Progenitor cell of endocrine pancreas (in vitro differentiated cells): ENCODE measurements at places on chromosomes 2 and 18.

DNA sequence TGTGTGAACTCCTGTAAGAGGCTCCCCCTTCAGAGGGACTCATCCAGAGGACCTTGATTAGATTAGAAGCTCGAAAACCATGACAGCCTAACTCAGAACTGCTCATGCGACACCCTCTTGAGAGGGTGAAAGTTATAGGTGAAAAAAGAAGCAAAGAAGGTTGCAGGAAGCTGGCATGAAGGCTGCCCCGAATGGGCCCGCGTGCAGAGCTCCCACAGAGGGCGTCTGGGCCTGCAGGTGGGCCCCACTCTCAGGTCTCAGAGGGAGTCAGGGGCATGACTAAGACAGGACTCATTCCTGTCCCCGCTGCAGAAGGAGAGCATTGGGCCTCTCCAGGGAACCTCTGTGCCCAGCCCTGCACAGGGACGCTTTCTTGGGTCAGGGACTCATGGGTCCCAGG lies 235.4 kb downstream of the EIPR1 start:
- no peak for DNase-seq

DNA sequence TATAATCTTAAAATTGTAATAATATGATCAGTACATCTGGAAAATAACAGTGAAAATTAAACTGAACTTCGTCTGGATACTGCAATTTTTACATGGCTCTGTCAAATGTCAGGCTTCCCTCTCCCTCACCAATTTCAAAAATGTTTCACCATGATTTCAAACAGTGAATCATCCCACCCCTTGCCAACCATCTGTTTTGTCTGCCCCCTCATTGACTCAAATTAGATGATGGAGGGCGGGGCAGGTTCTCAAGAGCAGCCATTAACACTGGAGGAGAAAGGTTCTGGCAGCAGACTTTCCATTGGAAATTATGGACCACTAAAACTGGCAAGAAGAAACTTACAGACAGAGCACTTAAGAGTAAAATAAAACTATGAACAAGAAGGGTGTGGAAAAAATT lies 1195.7 kb upstream of the ZEB2 start:
- no peak for DNase-seq

DNA sequence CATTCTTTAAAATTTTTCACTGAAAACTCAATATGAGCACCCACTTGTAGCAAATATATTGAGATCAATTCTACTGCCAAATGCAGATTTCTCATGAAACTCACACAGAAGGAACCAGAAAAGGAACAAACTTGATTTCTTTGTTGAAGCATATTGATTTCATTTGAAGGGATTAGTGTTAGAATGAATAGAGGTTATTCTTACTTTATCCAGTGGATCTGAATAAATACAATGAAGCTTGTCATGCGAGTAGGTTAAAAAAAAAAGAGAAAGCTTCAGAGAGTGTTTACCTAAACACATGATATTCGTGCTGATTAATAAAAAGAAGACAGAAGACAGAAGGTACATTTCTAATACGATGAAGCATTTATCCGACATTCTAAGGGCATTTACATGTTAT lies 226.7 kb upstream of the ZSWIM2 start:
- DNase-seq: no peak

DNA sequence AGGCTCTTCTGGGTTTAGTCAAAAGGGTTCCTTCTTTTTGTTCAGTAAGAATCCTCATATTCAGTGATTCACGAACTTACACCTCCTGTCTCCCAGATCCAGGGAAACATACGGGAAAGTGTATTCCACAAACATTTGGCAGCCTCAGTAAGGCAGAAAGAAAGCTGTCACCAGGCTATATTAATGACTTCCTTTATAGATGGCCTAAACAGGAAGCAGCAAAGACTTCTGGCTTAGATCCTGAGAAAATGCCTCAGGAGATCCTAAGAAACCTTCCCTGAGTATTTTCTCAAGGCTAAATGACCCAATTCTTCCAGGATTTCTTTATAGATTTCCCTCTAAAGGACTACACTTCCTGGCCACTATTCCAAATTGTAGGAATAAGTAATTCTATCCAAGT lies 1995.5 kb upstream of the CELF4 start:
- DNase-seq: no peak

GRCh38 chr2:30149976-30150375 lies 3.2 kb downstream of the YPEL5 start:
- no peak for DNase-seq

- peak; percentile 34 for DNase-seq
These were observed 61.4 kb downstream of the TGOLN2 start for GRCh38 chr2:85266146-85267041.

GRCh38 chr2:1950474-1950873 lies 206.2 kb upstream of the PXDN start:
- no peak for DNase-seq

GRCh38 chr2:56483081-56483480 lies 299.3 kb downstream of the CCDC85A start:
- DNase-seq: no peak

GRCh38 chr2:96801005-96801785 lies 14.9 kb upstream of the CNNM3 start:
- peak; percentile 55 for DNase-seq

GRCh38 chr2:37671816-37672103 lies 318 bp upstream of the CDC42EP3 start:
- DNase-seq: no peak

DNA sequence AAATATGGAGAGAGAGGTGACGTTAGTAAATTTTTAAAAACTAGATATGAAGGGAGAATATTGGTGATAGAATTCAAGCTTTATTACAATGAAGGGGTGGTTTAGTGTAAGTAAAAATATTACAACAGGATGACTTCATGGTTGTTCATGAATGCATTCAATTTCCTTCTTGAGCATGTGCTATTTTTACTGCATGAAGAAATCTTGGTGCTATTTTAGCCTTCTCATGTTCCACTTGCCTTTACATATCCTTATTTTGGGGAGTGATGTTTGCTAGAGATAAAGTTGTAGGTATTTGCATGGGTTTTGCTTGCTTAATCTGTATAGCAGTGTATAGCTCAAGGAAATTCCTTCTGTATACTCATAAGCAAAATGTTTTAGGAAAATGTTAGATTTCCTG lies 195.0 kb upstream of the MMADHC start:
- no peak for DNase-seq

DNA sequence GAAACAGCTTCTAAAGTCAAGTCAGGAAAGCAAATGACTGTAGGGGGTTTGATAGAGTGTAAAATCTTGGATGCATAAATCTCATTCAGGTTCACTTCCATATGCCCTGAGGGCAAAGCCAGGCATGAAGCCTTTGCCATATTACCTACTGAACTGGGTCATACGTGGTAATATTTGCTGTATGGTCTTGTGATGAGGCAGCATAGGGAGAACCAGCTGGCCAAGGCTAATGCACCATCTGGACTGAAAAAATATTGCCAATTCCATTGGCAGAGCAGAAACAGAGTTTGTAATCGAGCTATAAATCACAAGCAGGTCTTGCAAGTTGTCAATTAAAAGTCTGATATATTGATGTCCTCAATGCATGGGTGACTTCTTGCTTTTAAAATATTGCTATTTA lies 243.8 kb downstream of the ERBB4 start:
- DNase-seq: no peak

GRCh38 chr2:149056541-149057255 lies 18.2 kb downstream of the LYPD6B start:
- DNase-seq: no peak

GRCh38 chr18:62407660-62408059 lies 82.5 kb downstream of the TNFRSF11A start:
- no peak for DNase-seq

DNA sequence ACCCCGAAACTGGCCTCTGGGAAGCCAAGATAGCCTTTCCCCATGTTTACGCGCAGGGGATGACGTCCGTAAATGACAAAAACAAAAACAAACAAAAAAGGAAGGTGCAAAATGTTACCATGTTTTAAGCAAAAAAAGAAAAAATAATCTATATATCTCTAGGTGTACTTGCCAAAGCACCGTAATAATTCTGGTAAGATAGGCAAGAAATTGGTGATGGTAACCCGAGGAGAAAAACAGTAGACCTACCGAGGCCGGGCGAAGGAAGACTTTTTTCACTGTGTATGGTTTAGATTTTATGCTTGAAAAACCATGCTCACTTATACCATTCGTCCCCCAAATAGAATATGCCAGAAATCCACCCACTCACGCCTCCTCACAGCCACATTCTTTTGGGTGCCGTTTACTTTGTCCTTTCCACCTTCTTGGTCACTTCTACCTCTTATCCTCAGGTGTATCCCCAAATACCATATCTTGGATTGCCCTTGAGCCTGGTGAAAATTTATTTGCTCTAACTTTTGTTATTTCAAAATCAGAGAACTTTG lies 8.0 kb downstream of the GATA6 start:
- no peak for DNase-seq

GRCh38 chr2:85888020-85888683 lies 638 bp downstream of the ST3GAL5 start:
- peak; percentile 11 for DNase-seq

- peak; percentile 50 for DNase-seq
These were observed 754.9 kb downstream of the RNF144A start for GRCh38 chr2:7672027-7672684.

- no peak for DNase-seq
These were observed 74.2 kb downstream of the NCAPH start for GRCh38 chr2:96409820-96410164.

GRCh38 chr2:169080250-169081069 lies 11.1 kb downstream of the DHRS9 start:
- DNase-seq: no peak

DNA sequence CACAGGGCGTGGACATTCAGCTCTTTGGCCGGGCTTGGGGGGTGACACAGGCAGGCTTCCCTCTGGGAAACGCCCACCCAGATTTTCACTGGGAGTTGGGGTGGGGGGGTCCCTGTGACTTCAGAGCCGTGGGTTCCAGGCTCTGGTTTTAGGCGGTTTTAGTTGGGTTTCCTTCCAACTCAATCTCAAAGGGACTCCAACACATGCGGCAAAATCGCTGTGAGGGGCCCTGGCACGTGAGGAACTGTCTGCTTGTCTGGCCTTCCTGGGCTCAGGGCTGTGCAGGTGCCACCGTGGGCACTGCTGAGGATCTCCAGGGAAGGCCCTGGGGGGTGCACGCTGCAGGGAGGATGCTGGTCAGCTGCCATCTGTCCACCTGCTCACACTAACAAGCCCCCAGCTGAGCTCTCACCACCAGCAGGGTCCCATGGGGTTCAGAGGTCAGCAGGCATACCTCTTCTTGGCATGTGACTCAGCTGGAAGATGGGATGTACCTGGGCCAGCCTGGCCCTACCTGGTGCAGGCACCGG lies 11.7 kb downstream of the HS6ST1 start:
- no peak for DNase-seq

- DNase-seq: no peak
These were observed 43.2 kb upstream of the LOXHD1 start for GRCh38 chr18:46700066-46700824.

DNA sequence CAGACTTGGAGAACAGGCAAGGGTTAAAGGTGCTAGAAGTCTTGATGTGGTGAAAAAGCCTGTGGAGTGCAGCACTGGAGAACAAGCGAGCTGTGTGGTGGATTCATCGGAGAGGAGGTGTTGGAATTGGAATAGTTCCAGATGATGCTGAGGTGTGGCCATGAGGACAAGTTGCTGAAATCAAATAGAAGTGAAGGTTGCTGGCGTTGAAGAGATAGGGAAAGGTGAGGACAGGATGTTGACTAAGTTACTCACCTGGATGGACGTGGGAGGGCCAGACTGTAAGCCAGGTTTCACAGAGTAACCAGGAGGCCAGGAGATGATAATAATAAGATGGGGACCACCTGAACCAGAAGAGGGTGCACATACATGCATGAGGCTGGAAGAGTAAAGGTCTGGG lies 173.4 kb downstream of the DIS3L2 start:
- DNase-seq: no peak

DNA sequence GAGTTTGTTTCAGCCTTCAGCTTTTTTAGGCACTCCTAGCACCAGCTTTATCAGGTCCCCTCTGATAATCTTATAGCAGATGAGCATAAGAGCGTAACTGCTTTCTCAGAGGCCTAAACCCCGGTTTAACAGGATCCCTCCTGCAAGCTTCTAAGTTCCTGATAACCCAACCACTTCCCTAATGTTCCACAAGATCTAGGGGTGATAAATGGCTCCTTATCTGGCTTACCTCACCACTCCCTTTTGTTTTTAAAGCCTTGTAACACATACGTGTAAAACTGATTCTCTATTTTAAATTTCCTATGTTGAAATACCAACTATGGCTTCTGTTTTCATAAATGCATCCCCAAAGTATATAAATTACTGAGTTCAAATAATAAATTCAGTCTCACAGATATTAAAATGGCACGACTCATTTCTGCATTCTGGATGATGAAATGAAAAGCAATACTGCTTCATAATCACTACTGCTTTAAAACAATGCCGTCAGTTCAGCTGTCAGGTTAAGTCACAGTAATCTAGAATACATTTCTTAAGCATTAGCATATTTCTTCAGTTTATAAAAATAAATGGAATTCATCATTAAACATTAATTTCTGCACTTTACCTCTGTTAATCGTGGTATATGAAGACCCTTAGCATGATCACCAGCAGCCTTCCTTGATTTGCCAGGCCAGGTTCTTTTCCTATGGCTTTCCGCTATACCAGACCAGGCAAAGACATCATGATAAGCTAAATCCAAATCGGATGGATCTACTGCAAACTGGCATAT lies 126.3 kb downstream of the C2orf74 start:
- no peak for DNase-seq

GRCh38 chr18:26495287-26495686 lies 53.1 kb downstream of the KCTD1 start:
- no peak for DNase-seq

DNA sequence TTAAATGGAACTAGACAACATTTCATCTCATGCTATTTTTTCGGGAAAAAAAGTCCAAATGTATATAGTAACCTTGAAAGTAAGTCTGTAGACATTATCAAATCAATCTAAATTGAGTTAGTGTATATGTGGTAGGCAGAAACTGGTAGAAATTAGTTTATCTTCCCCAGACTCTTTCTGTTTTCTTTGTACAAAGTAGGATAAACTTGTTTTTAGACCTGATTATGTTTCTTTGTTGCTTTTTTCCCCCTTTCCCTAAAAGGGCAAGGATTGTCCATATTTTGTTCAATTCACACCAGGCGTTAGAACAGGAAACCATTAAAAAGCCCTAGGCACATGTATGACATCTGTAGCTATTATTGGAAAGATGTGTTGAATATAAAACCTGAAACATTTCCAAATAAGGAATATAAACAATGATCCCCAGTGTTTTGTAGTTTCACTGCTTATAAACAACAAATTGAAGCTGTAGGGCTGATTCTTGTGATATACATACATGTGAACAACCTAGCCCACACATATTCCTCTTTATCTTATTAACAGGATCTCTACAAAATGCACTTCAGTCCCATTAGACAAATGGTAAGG lies 528.3 kb downstream of the PARD3B start:
- DNase-seq: no peak

DNA sequence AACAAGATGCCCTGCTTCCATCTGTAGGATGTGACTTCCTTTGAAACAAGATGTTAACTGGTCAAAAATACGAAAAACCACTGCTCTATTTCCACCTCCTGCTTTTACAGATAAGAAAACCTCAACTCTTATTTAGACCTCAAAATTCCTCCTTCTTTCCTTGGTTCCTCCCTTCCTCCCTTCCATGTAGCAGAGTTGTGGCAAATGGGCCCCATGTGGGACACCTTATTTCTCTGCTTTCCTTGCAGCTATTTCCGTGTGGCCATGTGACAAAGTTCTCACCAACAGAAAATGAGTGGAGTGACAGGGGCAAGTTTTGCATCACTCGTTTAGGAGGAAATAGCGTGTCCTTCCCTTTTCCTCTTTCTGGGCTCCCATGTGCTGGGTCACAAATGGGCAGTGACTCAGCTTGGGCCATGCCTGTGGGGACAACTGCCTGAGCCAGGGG lies 69.4 kb upstream of the SMAD2 start:
- DNase-seq: no peak

GRCh38 chr18:51107082-51107481 lies 77.1 kb downstream of the SMAD4 start:
- DNase-seq: no peak
